Body of pancreas (tissue), 4 donors: ENCODE measurements at places on chromosomes 1 and 21. TPM values are rescaled to one million over a fixed set of nuclear protein-coding genes. Genes with fewer than 3 reads are reported as not detected.

GRCh38 chr1:14742181-14742980 lies 143.9 kb downstream of the KAZN start:
- DNase-seq, result no peak

- DNase-seq, result no peak
These were observed 137.4 kb downstream of the FAM78B start for GRCh38 chr1:166029196-166029945.

- DNase-seq, result no peak
These were observed 77.4 kb downstream of the STUM start for GRCh38 chr1:226625832-226626576.

DNA sequence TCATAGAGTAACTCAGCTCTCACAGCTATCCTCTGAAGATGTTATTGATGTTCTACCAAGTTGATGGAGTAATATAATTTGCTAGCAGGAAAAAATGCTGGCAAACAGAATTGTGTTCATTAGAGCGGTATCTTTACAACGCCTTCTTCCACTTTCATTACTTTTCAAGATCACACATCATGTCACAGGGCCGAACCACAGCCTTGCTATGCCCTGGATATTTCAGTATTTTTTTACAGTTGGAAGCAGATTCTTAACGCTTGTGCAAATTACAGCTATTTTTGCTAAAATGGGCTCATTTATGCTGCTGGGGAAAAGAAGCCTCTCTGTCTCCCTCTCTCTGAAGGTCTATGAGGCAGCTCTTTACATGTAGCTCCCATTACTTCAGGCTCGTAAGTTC lies 632.2 kb downstream of the KIF26B start:
- DNase-seq, result no peak

DNA sequence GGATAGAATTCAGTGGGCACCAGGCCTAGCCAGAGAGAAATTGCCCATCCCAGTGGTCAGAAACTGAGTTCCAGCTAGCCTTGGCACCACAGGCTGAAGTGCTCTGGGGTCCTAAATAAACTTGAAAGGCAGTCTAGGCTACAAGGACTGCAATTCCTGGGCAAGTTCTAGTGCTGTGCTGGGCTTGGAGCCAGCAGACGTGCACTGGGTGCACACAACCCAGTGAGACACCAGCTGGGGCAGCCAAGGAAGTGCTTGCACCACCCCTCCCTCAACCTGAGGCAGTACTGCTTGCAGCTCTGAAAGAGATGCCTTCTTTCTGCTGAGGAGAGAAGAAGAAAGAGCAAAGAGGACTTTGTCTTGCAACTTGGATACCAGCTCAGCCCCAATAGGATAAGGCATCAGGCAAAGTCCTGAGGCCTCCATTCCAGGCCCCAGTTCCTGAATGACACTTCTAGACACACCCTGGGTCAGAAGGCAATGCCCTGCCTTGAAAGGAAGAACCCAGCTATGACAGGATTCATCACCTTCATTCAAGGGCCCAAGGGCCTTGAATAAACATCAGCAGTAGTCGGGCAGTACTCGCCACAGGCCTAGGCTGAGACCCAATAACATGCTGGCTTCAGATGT lies 55.1 kb downstream of the OVGP1 start:
- DNase-seq, result peak; percentile 64

GRCh38 chr21:15240848-15241247 lies 176.0 kb upstream of the NRIP1 start:
- no peak for DNase-seq

DNA sequence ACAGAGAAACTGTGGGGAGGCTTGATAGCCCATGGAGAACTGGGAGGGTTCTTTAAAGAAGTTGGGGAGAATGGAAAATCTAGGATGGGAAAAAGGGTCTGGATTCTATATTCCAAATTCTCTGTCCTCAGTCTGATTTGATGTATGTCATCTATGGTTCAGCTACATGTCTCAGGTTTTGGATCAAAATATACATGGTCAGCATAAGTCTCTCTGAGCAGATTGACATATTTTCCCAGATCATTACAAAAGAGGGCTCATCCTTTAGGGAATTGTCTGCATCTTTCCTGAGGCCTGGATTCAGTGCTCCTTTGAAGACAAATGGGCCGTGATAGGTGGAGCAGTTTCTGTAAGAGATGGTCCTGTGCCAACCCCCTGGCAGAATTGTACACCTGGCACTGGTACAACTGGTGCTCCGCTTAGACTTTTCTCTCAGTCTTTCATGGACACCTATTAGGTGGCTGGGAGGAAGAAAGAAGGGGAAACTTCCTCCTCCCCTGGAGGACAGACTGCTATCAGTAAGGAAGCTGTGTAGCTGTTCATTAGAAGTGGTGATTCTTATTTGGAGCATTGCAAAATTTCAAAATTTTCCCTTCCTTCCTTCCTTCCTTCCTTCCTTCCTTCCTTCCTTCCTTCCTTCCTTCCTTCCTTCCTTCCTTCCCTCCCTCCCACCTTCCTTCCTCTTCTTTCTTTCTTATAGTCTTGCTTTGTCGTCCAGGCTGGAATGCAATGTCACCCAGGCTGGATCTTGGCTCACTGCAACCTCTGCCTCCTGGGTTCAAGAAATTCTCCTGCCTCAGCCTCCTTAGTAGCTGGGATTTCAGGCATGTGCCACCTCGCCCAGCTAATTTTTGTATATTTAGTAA lies 26.1 kb upstream of the RGL1 start:
- DNase-seq, result no peak

MOB3C gene
- 20.8 TPM for total RNA-seq

KRTAP10-4 gene
- total RNA-seq, result not detected

KLHL21 gene
- 38.4 TPM for total RNA-seq

C1orf185 gene
- not detected for total RNA-seq

DISP3 gene
- total RNA-seq, result not detected

TP73 gene
- 13.5 TPM for total RNA-seq
